ENCODE measurements at places on chromosomes 1 and 21.

DNA sequence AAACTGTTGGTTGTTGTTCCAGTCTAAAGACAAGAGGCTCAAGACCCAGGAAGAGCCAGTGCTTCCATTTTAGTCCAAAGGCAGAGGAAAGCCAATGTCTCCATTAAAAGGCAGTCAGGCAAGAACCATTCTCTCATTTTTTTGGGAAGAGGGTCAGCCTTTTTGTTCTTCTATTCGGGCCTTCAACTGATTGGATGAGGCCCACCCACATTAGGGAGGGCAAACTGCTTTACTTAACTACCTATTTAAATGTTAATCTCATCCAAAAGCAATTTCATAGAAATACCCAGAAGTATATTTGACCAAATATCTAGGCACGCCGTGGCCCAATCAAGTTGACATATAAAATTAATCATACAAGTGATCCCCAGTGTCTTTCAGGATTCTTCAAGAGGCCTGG is 104.4 kb upstream of the SYT6 start:
- DNase-seq = no peak

DNA sequence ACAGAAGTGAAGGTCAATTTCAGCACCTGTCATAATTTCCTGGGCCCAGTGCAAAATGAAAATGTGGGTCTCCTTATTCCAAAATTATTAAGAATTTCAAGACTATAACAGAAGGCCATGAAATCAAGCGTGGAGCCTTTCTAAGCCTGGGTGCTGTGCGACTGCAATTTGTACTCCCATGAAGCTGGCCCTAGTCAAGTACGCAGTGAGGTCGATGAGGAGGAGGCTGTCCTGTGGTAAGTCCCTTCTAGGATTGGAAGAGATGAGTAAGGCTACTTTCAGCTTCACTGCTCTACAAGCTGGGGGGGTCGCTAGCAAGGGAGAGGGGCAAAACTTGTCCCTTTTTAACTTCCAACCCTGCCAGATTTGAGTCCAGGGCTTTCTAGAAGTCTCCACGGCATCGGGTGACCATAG is 410 bp upstream of the NUDC start:
- DNase-seq = no peak

DNA sequence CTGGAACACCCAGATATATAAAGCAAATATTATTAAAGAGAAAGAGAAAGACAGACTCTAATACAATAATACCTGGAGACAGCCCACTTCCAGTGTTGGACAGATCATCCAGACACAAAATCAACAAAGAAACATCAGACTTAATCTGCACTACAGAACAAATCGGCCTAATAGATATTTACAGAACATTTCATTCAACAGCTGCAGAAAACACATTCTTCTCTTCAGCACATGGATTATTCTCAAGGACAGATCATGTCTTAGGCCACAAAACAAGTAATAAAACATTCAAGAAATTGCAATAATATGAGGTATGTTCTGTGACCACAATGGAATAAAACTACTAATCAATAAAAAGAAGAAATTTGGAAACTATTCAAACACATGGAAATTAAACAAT is 398.3 kb upstream of the DUSP10 start:
- no peak for DNase-seq

DNA sequence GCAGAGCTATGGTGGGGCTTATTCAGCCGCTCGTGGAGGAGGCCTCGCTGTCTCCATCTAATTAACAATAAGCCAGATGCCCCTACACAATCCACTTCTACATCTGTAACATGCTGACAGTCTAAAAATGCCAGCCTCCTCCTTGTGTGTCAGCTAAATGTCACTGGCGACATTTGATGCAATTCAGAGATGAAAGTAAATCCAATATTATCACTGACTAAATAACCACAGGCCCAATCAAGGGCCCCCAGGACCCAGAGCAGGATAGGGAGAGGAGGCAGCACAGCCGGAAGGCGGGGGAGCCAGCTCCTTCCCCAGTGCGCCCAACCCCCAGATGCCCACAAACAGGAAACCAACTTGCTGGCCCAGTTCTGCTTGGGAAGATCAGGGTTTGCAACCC is 76.6 kb downstream of the DMRTA2 start:
- DNase-seq = no peak

DNA sequence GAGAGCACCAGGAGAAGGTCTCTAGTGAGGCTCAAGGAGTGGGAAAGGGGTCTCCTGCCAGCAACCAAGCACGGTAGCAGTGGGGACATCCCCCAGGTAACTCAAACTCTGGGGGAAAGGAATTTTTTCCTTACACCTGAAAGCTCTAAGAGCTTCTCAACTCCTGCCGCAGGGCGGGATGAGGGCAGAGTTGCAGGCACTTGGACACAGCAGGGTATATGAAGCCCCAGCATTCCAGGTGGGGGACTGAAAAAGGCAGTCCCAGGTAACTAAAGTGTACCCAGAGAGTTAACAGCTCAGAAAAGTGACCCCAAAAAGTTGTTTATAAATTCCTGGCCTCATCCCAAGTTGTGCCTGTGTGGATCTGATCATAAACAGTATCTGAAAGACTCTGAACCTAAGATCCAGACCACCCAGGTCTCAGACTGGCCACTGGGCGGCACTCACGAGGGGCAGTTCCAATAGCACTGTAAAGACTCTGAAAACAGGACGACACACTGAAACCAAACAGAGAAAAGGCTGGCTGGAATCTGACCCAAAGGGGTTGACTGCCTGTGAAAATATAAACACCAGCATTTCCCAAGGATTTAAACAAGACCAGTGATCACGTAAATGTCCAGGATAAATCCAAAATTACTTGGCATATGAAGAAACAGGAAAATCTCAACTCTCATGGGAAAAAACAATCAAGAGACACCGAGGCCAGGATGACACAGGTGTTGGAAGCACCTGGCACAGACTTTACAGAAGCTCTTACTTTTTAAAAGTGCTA is 47.5 kb downstream of the HSF2BP start:
- DNase-seq = peak; percentile 75

DNA sequence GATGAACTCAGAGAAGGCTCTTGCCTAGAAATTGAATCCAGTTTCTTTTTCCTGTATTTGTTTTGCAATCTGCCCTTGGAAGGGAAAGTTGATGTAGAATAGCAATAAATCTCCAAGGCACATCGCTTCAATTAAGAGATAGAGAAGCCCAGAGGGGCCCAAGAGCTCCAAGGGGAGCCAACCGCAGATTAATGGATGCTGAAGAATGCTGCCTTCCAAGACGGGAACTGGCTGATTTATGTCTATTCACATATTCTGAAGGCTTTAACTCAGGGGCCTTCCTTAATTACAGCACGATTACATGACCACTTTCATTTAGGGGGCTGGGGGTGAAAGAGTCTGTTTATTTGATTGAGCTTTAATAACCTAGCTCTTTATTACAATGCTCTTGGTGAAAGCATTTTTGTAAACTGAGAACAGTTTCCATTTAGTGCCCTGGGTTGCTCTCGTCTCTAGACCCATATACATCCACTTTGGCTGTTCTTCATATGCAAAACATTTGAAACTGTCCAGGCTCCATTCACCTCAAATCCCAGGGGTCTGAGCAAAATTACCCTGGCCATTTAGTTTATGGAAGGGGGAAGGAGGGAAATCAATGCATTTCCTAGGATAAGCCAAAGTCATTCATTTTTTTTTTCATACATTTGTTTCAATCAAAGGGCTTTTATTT is 87.4 kb upstream of the CLDN14 start:
- no peak for DNase-seq

DNA sequence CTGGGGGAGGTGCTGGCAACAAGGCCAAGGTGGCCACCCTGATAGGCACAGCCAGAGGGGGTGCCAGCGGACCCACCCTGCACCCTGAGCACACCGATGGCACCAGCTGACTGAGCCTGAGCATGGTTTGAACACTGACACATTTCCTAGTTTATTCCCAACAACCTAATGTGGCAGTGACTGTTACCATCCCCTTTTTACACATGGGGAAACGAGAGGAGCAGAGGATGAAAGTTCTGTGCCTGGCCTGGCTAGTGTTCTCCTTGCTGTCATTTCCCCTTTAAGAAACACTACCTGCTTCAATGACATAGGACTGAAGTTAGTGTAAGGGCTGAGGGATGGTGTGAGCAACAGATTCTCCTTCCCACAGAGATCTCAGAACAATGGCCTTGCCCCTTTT is 15.3 kb downstream of the CLDN14 start:
- DNase-seq = no peak

DNA sequence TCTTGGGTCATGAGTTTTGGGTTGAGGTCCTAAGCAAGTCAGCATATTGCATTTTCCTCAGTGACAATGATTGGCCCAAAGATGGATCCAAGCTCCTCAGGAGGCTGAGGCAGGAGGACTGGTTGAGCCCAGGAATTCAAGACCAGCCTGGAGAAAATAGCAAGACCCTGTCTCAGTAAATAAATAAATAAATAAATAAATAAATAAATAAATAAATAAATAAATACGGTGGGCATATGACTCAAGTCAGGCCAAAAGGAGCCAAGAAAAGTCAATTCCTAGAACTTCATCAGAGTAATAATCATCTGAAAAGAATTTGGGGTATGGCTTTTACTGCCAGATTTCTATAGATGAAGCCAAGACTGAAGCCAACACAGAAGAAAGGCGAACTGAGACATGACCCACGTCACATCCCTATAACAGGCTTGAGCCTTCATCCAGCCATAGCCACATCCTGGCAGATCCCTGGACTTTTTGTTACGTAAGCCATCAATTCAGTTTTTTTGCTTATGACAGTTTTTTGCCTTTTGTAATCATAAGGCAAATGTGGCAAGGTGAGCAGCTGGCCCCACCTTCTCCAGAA is 88.5 kb upstream of the NFASC start:
- no peak for DNase-seq

DNA sequence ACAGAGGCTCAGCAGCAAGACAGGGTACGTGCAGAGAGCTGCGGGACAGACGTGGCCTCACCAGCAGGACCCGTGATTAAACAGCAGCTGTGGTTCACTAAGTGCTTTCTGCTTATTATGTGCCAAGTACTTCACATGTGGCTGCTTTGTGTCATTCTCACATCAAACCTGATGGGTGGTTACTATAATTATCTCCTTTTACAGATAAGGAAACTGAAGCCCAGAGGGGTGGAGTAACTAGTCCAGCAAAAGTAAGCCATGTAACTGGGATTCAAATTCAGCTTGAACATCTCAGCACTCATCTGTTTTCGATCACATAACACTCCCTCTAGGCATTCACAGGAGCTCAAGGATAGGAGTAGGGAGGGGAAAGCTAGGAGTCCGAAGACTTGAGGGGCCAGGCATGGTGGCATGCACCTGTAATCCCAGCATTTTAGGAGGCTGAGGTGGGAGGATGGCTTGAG is 50.8 kb upstream of the CLIC4 start:
- DNase-seq = peak; percentile 67

- no peak for DNase-seq
Measured at GRCh38 chr1:94032637-94033036, 88.3 kb downstream of the ABCA4 start.

DNA sequence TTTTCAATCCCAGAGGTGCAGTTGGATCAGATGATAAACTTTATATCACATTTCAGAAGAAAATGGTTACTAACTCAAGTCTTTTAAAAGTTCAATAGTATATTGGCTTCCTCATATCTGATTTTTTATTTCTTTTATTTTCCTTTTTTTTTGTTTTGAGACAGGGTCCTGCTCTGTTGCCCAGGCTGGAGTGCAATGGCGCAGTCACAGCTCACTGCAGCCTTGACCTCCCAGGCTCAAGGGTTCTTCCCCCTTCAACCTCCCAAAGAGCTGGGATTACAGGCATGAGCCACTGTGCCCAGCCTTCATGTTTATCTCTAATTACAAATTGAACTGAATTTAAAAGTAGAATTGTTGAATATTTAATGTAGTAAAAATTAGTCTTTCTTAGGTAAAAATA is 13.9 kb downstream of the FLVCR1 start:
- no peak for DNase-seq

GRCh38 chr1:110430366-110430765 is 20.6 kb upstream of the PROK1 start:
- DNase-seq = no peak

DNA sequence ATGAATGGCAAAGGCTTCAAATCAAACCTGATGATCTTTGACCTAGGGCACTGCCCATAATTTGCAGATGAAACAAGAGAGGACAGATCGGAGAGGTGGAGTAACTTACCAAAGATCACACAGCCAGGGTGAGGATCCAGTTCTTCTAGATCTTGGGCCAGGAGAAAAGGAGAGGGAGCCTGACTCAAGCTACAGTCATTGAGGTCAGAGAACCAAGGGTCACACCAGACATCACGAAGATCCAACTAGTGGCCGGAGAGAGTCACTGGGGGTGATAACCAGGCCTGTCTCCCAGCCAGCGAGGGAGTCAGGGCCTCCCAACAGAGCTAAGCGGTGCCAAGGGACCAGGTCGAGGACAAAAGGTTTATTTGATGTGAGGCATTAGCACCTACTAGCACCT is 115.0 kb downstream of the RIPK4 start:
- DNase-seq = no peak

GRCh38 chr1:1427106-1427819 is 6.2 kb upstream of the ANKRD65 start:
- peak; percentile 55 for DNase-seq

GRCh38 chr1:204228896-204229295 is 15.1 kb upstream of the GOLT1A start:
- no peak for DNase-seq

DNA sequence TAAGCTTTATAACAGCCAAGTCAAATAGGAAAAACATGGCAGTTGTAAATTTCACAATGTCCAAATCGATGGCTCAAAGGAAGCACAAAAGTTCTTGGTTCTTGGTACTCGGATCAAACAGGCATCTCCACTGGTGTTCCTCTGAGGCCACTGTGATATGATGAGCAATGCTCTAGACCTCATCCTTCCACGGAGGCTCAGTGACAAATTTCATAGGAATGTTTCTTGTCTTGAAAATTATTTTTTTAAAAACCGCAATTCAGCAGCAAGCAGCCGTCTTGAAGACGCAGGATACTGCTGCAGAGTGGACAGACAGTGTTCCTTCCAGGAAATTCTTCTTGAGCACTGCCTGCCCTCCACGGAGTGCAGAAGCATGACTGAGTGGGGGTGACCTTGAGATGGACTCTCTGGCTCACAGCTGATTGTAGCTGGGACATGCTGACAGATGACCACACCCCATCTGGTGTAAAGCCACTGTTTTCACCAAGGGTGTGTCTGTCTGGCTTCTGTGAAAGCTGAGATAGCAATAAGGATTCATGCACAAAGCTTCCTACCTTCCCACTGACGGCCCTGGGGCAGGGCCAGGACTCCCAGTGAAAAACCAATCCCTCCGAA is 61.9 kb downstream of the TIAM1 start:
- DNase-seq = peak; percentile 50

DNA sequence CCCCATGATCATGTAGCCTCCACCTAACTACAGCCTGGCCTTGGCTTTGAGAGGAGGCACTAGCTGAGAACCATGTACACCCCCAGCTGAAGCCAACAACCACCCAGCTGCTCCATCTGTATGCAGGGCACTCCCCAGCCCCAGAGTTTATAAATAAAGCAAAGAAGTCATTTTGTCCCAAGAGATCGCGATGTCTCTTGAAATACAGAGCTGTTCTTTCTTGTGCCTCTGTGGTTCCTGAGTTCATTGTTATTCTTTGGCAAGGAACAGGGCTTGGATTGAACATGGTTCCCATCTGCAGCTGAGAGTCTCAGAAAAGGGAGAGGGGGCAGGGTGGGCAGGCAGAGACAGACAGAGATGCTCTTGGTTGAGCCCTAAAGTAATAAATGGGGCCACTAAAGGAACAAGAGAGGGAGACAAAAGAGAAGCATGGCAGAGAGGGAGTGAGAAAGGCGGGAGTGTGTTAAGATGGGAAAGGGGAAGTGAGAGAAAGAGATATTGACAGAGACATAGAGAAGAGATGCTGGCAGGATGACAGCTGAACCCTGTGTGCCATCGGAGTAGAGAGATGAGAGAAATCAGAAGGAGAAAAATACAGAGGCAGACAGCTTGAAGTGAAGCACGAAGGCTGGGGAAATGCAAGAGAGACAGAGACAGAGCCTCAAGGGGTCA is 63.3 kb downstream of the TNR start:
- no peak for DNase-seq
